ENCODE measurements at places on chromosomes 13 and 19. TPM values are rescaled to one million over a fixed set of nuclear protein-coding genes. Genes with fewer than 3 reads are reported as not detected.

COL4A2 gene
- not detected for polyA plus RNA-seq

CLDND2 gene
- 1.2 TPM for polyA plus RNA-seq

FREM2 gene
- not detected for polyA plus RNA-seq

GSX1 gene
- polyA plus RNA-seq, result not detected

PPP5C gene
- 19.5 TPM for polyA plus RNA-seq

ZNF418 gene
- 9.9 TPM for polyA plus RNA-seq

LYPD3 gene
- polyA plus RNA-seq, result 0.90 TPM

CC2D1A gene
- polyA plus RNA-seq, result 4.1 TPM

- no peak for DNase-seq
- H3K4me1 ChIP-seq, result peaks cover 47% of the 10 kb centered on the region
- H3K27ac ChIP-seq, result peak overlapping the region; percentile 87
- peak overlapping the region; percentile 69 for H3K4me3 ChIP-seq
Observed at GRCh38 chr13:66659286-66659685, 570.9 kb downstream of the PCDH9 start.

GRCh38 chr19:55453511-55454260 is 7.8 kb downstream of the ISOC2 start:
- H3K27me3 ChIP-seq, result peaks cover 36% of the 10 kb centered on the region
- peaks cover 32% of the 10 kb centered on the region for H3K4me1 ChIP-seq
- no peak for DNase-seq
- H3K27ac ChIP-seq, result no peak overlapping the region
- H3K36me3 ChIP-seq, result peaks cover 5% of the 10 kb centered on the region

DNA sequence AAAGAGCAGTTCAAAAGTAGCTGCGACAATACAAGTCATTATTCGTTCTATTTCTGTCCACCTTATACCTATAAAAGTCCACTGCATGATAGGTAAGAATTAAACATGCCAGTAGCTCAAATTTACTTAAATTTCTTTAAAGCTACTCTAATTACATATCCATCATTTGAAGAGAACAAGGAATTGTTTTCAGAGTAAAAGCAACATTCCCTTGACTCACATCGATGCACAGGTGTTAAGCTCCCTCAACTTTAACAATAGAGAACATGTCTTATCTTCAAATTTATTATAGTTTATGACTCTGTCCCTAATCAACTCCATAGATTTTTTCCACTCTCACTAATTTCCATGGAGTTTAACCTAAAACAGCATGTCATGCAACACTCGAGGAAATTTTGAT is 157.5 kb upstream of the ATXN8OS start:
- H3K27ac ChIP-seq, result no peak overlapping the region
- no peaks in the 10 kb centered on the region for H3K27me3 ChIP-seq
- no peak overlapping the region for H3K4me3 ChIP-seq
- no peaks in the 10 kb centered on the region for H3K36me3 ChIP-seq
- H3K4me1 ChIP-seq, result no peaks in the 10 kb centered on the region
- no peak for DNase-seq

DNA sequence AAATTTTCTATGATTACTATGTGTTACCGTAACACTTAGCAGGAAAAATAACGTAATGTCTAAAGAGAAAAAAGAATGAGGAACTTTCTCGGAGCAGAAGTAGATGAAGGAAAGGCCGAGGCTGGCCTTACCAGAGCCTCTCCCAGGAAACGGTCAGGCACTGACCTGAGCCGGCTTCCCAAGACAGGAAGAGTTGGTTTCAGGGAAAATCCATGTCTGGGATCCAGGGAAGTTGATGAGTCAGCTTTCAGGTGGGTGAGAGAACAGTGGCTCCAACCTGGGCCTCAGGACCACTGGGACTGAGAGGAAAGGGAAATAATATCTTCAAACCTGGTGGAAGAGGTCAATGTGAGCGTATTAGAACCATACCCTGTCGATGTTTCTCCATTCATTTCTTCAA is 93.3 kb upstream of the UBL3 start:
- H3K36me3 ChIP-seq, result no peaks in the 10 kb centered on the region
- no peaks in the 10 kb centered on the region for H3K27me3 ChIP-seq
- H3K4me1 ChIP-seq, result no peaks in the 10 kb centered on the region

DNA sequence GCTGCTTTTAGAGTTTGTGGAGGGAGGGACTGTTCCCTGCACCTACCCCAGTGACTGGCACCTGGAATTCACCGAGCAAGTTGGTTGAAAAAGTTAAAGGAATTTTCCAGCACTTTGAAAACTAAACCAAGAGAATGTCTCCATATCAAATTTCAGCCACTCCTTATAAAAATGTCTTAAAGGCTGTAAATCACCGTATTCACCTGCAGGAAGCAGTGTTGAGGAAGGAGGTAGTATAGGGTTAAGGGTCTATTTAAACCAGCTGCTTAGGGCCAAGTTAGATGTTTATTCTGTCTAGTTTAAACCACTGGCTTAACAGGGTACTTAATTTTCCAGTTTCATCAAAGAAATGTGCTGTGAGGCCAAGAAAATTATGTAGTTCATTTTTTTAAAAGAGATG is 3.8 kb upstream of the RAB20 start:
- no peaks in the 10 kb centered on the region for H3K36me3 ChIP-seq
- no peak overlapping the region for H3K27ac ChIP-seq
- H3K4me1 ChIP-seq, result peaks cover 14% of the 10 kb centered on the region
- no peak overlapping the region for H3K4me3 ChIP-seq
- DNase-seq, result no peak

DNA sequence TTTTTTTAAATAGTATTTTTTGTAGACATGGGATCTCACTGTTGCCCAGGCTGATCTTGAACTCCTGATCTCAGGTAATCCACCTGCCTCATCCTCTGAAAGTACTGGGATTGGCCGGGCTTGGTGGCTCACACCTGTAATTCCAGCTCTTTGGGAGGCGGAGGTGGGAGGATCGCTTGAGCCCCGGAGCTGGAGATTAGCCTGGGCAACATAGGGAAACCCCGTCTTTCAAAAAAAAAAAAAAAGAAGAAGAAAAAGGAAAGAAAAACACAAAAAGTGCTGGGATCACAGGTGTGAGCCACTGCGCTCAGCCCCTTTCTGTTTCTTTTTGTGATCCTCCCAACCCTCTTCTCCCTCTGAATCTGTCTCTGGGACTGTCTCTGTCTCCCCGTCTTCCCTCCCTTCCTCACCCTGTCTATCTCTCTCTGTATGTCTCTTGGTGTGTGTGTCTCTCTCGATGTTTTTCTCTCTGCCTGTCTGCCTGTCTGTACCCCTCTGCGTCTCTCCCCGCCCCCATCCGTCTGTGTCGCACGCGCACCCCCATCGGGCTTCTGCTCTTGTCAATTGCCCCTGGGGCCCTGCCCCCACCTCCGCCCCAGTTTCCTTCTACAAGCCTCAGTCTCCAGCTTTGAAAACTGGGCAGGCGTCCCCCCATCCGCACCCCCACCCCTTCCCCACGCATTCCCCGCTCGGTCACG is 540 bp upstream of the ZFP36 start:
- peaks cover 18% of the 10 kb centered on the region for H3K36me3 ChIP-seq
- peak; percentile 91 for DNase-seq
- H3K27me3 ChIP-seq, result no peaks in the 10 kb centered on the region
- H3K4me1 ChIP-seq, result peaks cover 54% of the 10 kb centered on the region
- peak overlapping the region; percentile 100 for H3K27ac ChIP-seq
- peak overlapping the region; percentile 98 for H3K4me3 ChIP-seq

- no peaks in the 10 kb centered on the region for H3K4me1 ChIP-seq
- H3K27ac ChIP-seq, result no peak overlapping the region
- H3K27me3 ChIP-seq, result peaks cover 5% of the 10 kb centered on the region
- no peak for DNase-seq
Observed at GRCh38 chr13:34148359-34148758, 330.4 kb downstream of the RFC3 start.

- H3K27ac ChIP-seq, result no peak overlapping the region
- H3K4me1 ChIP-seq, result no peaks in the 10 kb centered on the region
- DNase-seq, result no peak
- peaks cover 6% of the 10 kb centered on the region for H3K36me3 ChIP-seq
- no peak overlapping the region for H3K4me3 ChIP-seq
Observed at GRCh38 chr19:31231237-31231636, 118.0 kb downstream of the TSHZ3 start.

- DNase-seq, result no peak
- no peaks in the 10 kb centered on the region for H3K27me3 ChIP-seq
- no peak overlapping the region for H3K27ac ChIP-seq
- no peaks in the 10 kb centered on the region for H3K36me3 ChIP-seq
- no peak overlapping the region for H3K4me3 ChIP-seq
Observed at GRCh38 chr13:105232439-105232838, 1303.0 kb downstream of the EFNB2 start.

GRCh38 chr13:38191016-38191415 is 158.6 kb upstream of the UFM1 start:
- H3K27me3 ChIP-seq, result no peaks in the 10 kb centered on the region
- no peak overlapping the region for H3K4me3 ChIP-seq
- H3K27ac ChIP-seq, result no peak overlapping the region
- no peaks in the 10 kb centered on the region for H3K4me1 ChIP-seq
- no peak for DNase-seq

- DNase-seq, result no peak
- H3K36me3 ChIP-seq, result no peaks in the 10 kb centered on the region
- H3K4me3 ChIP-seq, result no peak overlapping the region
- no peak overlapping the region for H3K27ac ChIP-seq
- peaks cover 21% of the 10 kb centered on the region for H3K27me3 ChIP-seq
- H3K4me1 ChIP-seq, result no peaks in the 10 kb centered on the region
Observed at GRCh38 chr19:29655648-29656335, 9.5 kb upstream of the PLEKHF1 start.

GRCh38 chr13:52786766-52787165 is 47.1 kb upstream of the CNMD start:
- DNase-seq, result no peak
- no peak overlapping the region for H3K4me3 ChIP-seq
- H3K36me3 ChIP-seq, result no peaks in the 10 kb centered on the region

All from naive B cell (primary cell).